ENCODE measurements at places on chromosomes 16 and 17. TPM values are rescaled to one million over a fixed set of nuclear protein-coding genes. Genes with fewer than 3 reads are reported as not detected.

KRTAP1-5 gene
- not detected for total RNA-seq

RND2 gene
- total RNA-seq: 0.12 TPM

PPP1R1B gene
- total RNA-seq: 0.25 TPM

IRX3 gene
- total RNA-seq: 0.92 TPM

All from aortic smooth muscle cell (primary cell).